ENCODE measurements at places on chromosomes 7 and 10.

DNA sequence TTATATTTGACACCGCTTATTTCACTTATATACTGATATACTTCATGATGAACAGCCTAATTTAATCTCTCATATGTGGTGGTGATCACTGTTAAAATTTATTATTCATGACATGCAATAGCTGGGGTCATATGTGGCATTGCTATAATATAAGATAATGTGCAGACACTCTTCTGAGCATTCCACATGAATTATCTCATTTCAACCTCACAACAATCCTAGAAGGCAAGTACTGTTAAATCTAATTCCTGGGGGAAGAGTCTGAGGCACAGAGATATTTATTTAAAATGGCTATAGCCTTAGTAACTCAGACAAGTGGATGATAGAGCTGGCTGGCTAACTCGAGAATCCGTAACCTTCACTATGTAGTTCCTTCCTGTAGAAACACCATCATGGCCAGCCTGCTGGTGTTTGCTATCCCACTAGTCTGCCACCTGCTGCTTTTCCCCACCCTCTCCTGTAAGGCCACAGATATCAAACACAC, 46.6 kb upstream of the A1CF start:
- DNase-seq: no peak

- DNase-seq: no peak
Observed at GRCh38 chr7:31111109-31111451, 59.0 kb downstream of the ADCYAP1R1 start.

GRCh38 chr7:85065888-85066485, 120.9 kb downstream of the SEMA3D start:
- DNase-seq: no peak

DNA sequence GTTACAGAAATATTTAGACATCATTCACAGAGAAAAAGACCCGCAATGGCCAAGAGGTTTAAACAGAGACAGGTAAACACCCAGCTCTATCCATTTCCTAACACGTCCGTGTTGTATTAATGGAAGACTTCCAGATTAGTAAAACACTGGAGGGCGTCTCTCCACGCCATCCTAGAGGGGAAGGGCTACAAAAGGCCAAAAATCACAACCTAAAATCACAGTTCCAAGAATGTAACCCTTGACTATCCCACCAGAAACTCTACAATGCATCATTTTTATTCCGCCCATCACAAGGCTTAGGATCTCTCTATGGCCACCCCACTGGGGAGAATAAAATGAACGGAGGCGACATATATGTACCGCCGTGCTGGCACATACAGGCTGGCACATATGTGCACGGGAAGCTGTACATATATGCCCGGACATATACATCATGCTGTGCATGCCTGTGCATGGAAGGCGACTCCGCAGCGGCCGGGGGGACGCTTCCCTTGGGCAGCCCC, 734 bp downstream of the PCLO start:
- DNase-seq: no peak

GRCh38 chr10:51786684-51787035, 87.3 kb upstream of the CSTF2T start:
- DNase-seq: no peak

- DNase-seq: no peak
Observed at GRCh38 chr7:33286501-33286900, 157.1 kb downstream of the BBS9 start.

- no peak for DNase-seq
Observed at GRCh38 chr7:154627646-154628290, 375.2 kb downstream of the PAXIP1 start.

DNA sequence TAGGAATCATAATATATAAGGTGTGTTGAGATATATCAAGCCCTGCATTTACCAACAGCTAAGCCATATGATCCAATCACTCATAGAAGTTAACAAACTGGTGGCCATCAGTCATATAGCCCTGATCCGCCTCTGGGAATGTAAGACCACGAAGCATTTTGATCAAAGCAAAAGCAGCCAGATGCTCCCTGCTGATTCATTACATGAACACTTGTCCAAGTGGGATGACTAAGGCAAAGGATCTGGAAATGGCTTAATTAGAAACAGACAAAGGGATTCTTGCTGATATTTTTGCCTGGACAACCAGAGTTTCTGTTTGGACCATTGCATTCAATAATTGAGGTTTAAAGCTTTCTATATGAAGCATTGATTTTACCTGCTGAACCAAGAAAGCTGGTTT, 535.5 kb downstream of the GPAM start:
- no peak for DNase-seq

DNA sequence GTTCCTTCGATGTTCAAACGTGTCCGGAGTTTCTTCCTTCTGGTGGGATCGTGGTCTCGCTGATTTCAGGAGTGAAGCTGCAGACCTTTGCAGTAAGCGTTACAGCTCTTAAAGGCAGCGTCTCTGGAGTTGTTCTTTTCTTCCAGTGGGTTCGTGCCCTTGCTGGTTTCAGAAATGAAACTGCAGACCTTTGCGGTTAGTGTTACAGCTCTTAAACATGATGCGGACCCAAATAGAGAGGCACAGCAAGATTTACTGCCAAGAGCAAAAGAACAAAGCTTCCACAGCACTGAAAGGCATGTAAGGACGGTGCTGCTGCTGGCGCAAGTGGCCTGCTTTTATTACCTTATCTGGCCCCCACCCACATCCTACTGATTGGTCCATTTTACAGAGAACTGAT, 931.4 kb downstream of the IPMK start:
- DNase-seq: no peak

DNA sequence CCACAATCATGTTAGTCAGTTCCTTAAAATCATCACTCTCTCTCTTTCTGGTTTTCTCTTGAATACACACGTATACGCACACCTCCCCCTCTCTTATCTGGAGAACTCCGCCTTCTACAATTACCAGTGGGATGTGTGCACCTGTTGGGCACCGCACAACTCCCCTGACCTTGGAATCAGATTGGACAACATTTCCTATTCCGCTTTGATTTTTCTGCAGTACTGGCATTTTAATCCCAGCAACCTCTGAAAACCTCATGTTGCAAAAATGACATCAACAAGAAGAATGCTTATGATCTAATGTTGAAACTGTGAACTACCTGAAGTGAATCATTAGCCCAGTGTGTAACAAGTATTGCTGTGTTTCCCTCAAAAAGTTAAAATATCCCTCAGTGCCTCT, 109.6 kb downstream of the KIAA1217 start:
- DNase-seq: no peak

DNA sequence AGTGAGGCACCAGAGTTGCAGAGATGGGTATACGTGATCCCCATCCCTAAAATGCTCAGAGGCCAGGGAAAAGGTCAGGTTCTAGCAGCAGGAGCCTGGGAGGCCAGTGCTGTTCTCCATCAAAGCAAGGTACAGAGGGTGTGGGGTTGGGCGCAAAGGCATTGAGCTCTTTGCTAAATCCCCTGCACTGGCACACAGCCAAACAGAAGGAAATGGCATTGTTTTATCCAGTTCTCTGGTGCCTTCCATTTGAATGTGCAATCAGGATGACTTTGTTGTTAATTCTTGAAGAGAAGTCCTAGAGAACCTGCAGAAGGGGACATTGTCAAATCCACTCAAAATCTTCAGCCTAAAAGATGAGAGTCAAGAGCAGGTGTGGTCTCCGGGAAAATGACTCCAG, 111.3 kb upstream of the CHST15 start:
- DNase-seq: no peak

DNA sequence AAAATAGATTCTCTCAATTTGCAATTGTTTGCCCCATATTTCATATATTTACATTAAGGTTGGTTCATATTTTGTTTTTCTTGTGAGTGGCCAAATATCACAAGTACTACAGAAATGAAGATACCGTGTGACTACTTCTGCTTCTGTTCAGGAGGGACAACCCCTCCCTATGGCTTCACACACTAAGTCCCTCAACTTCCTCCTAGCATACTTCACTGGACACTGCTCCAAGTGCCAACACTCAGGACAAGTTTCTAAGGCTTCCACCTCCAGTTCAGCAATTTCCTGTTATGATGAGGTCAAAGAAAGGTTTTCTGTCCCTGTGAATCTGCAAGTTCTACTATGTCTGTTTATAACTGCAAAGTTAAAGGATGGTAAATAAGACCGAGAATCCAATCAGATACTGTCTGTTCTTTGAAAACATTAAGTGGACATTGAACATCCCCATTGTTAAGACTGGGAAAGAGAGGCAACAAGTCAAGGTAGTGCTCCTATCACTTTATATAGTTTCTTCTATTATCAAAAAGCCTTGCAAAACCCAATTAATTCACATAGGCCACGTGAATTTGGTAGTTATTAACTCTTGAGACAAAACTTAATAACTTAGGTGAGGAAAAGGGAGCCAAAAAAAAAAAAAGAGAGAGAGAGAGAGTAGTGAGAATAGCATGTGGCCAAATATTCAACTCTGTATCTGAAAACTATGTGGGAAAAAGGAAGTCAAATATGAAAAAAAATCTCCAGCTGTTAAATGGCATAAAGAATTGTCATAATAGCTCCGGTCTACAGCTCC, 81.3 kb upstream of the DKK1 start:
- DNase-seq: no peak

GRCh38 chr7:74489997-74490945, 36.6 kb downstream of the GTF2IRD1 start:
- DNase-seq: no peak

- DNase-seq: no peak
Observed at GRCh38 chr10:31730776-31731175, 197.9 kb downstream of the ARHGAP12 start.

- DNase-seq: peak; percentile 70
Observed at GRCh38 chr7:93228302-93228701, 2.0 kb upstream of the HEPACAM2 start.

GRCh38 chr10:73209705-73210104, 37.4 kb downstream of the DNAJC9 start:
- DNase-seq: no peak

DNA sequence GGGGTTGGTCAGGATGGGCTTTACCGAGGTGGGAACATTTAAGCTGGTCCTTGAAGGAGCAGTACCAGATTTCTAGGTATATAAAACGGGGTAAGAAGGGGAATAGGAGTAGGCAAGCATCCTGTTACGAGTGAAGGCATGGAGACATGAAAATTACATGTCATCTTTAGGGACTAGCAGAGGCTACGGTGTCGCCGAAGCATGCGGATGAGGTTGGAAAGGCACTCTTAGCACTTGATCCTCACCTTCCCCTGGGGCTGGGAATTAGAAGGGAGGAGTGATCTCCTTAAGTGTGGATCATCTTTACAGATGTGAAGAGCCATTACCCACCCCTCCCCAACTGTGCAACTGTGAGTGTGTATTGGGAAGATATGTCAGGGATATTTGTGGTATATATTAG, 13.8 kb upstream of the ZRANB1 start:
- DNase-seq: no peak

Measured in amniotic stem cell (primary cell).